ENCODE measurements at places on chromosomes 1 and 21.

- no peak for DNase-seq
These were observed 4.7 kb downstream of the HES2 start for GRCh38 chr1:6414881-6415626.

DNA sequence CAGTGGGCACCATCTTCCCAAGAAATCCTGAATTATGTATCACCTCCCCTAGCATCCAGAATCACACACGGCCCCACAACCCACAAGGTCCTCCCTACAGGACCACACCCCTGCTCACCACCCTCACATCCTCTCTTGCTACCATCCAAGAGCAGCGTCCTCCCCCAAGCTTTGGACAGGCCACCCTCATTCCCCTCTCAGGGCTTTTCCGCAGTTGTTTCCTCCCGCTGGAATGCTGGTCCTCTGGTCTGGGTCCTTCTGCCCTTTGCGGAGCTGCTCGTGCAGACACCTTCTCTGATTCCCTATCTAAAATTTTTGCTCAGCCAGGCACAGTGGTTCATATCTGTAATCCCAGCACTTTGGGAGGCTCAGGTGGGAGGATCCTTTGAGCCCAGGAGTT, 56.5 kb downstream of the TOMM20 start:
- no peak for DNase-seq

GRCh38 chr1:224380003-224380402, 23.3 kb downstream of the CNIH4 start:
- DNase-seq: no peak

DNA sequence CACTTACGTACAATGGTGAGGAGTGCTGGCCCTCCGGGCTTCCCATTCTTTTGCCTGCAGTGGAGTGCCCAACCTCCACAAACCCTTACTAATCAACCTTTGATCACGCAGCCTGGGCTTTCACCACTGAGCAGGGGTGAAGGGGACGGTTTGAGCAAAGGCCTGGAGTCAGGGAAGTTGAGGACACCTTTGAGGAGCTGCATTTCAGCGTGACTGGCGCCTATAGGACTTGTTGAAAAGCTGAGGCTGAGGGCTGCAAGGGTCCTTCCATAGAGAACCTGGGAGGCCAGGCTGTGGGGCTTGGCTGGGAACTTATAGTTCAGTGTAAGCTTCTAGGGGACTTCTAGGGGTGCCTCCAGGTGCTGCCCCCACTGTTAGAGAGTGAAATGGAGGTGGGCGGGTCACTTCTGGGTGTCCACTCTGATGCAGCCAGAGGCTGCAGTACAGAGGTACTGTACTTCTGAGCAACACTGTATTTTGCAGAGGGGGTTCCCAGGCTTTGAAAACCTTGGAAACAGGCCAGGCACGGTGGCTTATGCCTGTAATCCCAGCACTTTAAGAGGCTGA, 9.8 kb downstream of the SYTL1 start:
- DNase-seq: no peak

DNA sequence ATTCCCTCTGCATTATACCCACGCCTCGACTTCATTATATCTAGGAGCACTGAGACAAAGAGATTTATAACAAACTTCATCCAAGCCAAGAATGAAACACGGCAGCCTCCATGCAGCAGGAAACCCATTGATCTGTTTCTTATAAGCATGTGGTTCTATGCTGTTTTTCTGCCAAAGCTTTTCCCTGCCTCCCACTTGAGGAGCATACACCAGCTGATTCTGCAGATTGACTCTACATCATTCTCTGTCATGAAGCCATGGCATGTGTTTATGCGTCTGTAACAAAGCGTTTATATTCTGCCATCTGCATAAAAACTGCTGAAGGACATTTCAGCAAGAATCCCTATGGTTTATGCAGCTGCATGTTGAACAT, 102.0 kb downstream of the CYYR1 start:
- DNase-seq: no peak

DNA sequence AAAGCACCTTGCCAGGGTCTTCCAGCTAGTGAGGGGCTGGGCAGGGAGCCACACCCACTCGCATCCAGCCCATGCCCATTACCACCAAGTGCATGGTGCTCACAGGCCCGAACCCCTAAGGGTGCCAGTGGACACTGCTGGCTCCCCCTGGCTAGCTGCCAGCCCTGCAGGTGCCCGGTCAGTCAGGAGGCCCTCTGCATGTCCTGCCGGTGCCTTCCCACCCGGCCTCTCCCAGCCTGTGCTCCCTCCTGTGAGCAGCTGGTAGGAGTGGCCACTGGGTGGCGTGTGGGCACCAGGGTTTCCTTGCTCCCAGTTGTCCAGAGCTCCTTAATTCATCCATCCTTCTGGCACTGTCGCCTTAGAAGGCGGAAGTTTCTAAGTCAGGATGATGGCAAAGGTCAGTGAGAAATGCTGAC, 33.4 kb downstream of the QSOX1 start:
- DNase-seq: peak; percentile 33

- DNase-seq: no peak
These were observed 1280.7 kb upstream of the TMPRSS15 start for GRCh38 chr21:19684328-19684727.

DNA sequence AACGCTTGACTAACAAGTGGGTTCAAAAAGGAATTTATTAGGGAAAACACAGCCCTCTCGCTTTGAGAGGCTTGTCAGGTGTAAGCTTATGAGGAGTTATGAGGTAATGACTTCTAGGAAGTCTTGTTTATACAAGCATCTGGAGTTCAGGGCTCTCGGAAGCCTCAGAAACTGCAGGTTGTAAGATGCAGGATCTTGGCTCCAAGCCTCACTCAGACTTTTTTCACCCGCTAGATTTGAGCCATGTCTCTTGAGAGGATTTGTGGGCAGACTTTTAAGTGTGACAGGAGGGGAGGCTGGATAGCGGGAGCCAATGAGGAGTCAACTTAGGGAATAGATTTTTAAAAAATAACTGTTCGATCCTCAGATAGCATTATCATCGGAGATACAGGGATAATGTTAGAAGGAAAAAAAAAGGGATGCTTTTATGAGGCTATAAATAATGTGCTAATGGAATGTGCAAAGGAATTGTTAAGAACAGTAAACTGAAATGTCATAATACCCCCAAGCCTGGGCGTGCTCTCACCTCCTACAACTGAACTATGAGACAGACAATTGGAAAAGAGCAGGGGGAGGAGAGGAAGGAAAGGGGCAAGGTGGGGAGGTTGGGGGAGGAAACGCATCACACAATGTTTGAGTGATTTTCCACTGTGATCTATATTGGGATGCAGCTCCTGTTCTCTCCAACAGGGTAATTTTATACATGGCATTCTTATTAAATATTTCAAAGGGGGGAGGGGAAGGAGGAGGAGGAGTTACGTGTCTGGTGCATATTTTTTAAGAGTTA, 107.4 kb upstream of the ESRRG start:
- DNase-seq: no peak

GRCh38 chr1:9066945-9067807, 2.3 kb downstream of the SLC2A5 start:
- DNase-seq: no peak

DNA sequence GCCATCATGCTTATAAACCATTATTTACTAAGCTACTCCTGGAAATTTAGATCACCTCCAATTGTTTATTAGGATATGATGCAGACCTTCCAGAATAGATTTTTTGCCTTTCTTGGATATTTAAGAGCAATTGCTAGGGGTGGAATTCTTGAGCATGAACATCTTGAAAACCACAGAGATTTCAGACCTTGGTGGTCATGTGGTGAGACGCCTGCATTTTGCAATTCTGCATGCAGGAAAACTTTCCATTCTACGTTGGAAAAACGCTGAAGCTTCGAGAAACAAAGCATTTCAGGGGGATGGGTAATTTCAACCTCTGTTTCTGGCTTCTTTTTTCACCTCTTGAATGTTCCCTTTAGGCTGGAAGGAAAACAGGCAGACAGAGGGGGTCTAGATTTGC, 596.3 kb downstream of the KIF26B start:
- no peak for DNase-seq

GRCh38 chr1:55071477-55071876, 32.1 kb downstream of the PCSK9 start:
- DNase-seq: no peak

DNA sequence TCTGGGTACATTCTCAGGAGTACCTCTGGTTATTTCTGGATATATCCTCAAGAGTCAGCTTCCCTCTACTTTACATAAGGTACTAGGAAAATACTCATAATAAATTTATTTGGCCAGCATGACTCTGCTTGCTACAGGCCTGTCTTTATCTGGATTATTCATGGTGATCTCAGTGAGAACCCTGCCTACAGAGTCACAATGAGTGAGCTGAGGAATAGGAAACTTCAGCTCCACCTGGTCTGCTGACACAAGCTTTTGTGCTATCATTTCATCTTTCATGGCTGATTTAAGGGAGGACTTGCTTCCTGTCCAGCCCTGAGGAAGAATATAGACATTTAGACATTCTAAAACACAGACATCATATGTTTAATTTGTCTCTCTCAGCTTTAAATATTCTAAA, 19.5 kb upstream of the SUCO start:
- no peak for DNase-seq

DNA sequence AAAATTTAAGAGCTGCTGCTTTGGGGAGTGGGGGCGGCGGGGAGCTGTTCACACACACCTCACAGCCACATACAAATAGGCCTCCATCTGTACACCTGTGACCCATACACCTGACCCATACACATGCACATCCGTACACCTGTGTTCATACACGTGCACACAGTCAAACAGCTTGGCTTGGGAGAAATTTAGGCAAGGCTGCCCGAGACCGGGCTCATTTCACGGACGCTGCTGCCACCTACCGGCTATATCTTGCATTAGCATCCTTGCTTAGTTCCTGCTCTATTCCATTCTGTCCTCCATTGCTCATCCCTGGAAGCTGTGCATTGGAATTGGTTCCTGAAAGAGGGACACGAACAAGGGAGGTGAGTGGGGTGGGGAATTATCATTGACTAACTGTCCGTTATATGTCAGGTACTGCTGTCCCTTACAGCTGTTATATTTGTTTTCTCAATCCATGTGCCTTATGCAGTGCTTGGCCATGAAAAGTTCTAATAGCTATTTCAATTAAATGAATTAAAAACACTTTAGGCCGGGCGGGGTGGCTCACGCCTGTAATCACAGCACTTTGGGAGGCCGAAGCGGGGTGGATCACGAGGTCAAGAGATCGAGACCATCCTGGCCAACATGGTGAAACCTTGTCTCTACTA, 37.1 kb upstream of the EPB41 start:
- DNase-seq: no peak

DNA sequence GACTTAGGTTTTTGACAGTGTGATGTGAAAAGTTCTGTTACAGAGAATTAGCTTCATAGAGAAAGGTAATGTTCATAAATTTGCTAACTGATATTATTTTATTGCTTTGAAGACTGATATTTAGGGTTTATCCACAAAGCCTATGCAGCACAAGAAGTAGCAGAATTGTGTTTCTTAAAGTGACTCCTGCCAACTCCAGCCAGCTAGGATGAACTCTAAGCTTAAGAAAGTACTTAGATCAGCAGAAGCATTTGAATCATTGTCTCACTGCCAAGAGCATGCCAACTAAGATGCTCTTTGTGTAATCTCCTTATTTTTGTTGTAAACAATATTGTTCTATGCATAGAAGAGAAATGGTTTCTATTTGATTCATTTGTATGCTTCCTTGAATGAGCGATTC, 589.4 kb upstream of the ADGRL4 start:
- no peak for DNase-seq

- DNase-seq: no peak
These were observed 42.3 kb downstream of the AZIN2 start for GRCh38 chr1:33123266-33123665.

GRCh38 chr1:59079434-59080140, 217.3 kb upstream of the FGGY start:
- no peak for DNase-seq

DNA sequence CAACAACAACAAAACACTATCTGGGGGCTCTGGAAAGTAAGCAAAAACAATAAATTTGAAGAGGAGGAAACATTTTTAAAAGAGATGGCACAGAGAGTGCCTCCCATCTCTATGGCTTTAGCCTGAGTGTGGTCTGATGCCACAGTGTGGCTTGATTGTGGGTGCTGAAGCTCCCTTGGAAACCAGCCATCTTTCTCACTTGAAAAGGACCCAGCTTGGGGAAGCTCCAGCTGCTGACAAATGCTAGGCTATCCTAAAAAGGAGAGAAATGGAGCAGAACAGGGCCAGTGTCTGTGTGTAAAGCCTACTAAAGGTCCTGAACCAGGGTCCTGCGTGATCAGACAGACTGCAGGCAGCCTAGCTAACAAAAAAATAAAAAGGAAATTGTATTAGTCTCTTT, 642.0 kb upstream of the PTBP2 start:
- DNase-seq: no peak

GRCh38 chr1:239527051-239527693, 140.8 kb downstream of the CHRM3 start:
- no peak for DNase-seq

GRCh38 chr1:2266301-2266975, 38.3 kb downstream of the SKI start:
- no peak for DNase-seq

- no peak for DNase-seq
These were observed 375.3 kb downstream of the USH2A start for GRCh38 chr1:216047811-216048572.

DNA sequence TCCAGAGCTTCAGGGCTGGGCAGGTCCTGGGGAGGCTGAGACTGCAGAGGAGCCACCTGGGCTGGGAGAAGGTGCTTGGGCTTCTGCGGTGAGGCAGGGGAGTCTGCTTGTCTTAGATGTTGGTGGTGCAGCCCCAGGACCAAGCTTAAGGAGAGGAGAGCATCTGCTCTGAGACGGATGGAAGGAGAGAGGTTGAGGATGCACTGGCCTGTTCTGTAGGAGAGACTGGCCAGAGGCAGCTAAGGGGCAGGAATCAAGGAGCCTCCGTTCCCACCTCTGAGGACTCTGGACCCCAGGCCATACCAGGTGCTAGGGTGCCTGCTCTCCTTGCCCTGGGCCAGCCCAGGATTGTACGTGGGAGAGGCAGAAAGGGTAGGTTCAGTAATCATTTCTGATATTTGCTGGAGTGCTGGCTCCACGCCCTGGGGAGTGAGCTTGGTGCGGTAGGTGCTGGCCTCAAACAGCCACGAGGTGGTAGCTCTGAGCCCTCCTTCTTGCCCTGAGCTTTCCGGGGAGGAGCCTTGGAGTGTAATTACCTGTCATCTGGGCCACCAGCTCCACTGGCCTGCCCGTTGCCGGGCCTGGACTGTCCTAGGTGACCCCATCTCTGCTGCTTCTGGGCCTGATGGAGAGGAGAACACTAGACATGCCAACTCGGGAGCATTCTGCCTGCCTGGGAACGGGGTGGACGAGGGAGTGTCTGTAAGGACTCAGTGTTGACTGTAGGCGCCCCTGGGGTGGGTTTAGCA, 9.3 kb downstream of the MYBPH start:
- DNase-seq: no peak

- DNase-seq: no peak
These were observed 208.2 kb downstream of the NFIA start for GRCh38 chr1:61290525-61290924.

DNA sequence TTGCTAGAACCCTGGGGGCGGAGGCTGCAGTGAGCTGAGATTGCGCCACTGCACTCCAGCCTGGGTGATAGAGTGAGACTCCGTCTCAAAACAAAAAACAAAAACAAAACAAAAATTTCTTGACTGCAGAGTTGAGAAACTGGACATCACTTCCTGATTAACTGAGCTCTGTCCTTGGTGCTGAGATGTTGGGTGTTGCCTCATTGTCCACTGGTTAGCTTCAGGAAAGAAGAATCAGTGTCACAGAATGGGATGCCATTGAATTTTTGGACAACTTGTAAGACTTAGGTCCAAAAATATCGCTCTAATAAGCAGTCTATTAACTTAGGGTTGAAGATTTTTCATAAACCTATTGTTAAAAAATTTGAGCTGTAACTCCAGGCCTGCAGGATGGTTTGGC, 23.8 kb upstream of the KCNA10 start:
- DNase-seq: peak; percentile 41

GRCh38 chr1:165903672-165904071, 76.3 kb downstream of the UCK2 start:
- no peak for DNase-seq

Measured in left renal pelvis (tissue), 4 donors.